Stomach (tissue), 19 donors: ENCODE measurements at places on chromosomes 5 and 9. TPM values are rescaled to one million over a fixed set of nuclear protein-coding genes. Genes with fewer than 3 reads are reported as not detected.

- no peak for DNase-seq
Measured at GRCh38 chr5:2762744-2763532, 11.5 kb upstream of the IRX2 start.

DNA sequence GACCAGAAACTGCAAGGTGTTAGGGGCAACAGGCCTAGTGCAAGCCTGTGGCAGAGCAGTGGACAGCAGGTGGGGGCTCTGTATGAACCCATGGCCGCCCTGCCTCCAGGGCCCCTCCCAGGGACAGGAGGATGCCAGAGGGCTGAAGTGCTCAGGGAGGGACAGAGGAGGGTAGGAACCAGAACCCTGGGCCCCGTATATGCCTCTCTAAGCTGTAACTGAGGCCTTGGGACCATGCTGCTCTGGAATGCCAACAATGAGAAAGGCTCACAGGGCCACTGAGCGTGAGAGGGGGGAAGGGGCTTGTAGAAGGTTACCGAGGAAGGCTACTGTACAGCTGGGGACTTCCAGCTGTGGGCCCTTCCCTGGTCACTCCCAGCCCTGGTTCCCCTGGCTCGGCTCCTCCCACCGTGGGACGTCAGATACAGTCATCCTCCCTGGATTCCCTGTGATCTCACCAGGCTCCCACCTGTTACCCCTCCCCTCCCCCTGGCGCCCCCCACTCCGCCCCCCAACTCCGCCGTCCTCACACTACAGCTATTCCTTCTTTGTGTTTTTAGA is 21.1 kb downstream of the AQP7 start:
- no peak for DNase-seq

DNA sequence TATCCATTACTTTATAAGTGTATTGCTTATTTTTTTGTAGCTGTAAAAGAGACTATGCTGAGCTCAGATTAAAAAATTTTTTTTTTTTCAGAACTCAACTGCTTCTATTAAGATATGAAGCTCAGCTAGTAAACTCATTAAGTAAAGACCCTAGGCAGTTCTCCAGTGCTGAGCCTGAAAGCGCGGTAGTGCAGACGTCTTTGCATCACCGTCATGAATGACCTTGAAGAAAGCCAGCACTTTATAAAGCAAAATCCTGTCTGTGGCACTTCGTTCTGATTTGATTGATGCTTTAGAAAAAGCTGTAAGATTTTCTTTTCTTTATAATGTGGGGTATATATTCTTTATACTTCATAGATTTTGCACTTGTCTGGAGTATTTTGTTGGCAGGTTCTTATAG is 105.7 kb downstream of the ATG10 start:
- DNase-seq = no peak

GRCh38 chr9:124011460-124012301 is at the start of gene LHX2:
Gene LHX2 (plus strand): TSS chr9:124011768. CDS start chr9:124012349, 581 bp downstream.
- peak; percentile 93 for DNase-seq

GRCh38 chr9:16715404-16715803 is 155.1 kb downstream of the BNC2 start:
- no peak for DNase-seq

DNA sequence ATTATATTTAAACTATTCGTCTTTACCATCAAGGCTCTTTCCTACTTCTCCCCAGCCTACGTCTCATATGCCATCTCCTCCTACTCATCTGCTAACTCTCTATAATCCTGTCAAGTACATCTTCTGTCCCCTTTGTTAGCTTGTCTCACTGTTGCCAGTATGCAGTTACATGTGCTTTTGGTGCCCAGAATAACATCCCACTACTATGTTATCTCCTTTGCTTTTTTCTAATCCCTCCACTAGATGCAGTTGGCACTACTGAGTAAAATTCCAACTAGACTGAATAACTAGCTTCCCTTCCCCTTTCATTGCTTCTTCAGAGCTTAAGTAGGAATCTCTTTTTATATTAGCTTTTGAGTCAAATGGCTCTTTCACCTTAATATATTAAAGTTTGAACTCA is 3.0 kb upstream of the ARRDC3 start:
- no peak for DNase-seq

GRCh38 chr5:56585461-56585860 is 229.9 kb upstream of the MAP3K1 start:
- no peak for DNase-seq

POLR3G gene
- not detected for total RNA-seq

SHOC1 gene
- total RNA-seq = not detected
